ENCODE measurements at places on chromosomes 12 and 14.
A peak's percentile ranks its signal among the peaks of the same experiment; 100 is the strongest.

- no peak for DNase-seq
These were observed 70.6 kb downstream of the KCNK10 start for GRCh38 chr14:88252498-88252897.

DNA sequence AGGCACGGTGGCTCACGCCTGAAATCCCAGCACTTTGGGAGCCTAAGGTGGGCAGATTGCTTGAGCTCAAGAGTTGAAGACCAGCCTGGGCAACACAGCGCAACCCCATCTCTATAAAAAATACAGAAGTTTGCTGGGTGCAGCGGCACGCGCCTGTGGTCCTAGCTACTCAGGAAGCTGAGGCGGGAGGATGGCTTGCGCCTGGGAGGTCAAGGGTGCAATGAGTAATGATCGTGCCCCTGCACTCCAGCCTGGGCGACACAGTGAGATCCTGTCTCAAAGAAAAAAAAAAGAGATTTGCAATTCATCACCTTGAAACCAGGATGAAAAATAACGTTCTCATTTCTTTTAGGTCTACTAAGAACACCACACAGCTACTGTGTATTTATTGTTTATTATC lies 4.0 kb downstream of the STX2 start:
- no peak for DNase-seq

DNA sequence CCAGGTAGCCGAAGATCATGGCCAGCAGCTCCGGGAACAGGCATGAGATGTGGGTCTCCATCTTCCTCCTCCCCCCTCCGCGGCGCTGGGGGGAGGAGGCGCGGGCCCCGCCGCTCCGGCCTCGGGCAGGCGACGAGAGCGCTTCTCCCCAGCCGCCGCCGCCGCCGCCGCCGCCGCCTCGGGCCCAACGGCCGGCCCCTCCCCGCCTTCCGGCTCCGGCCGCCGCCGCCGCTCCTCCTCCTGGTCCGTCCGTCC lies 448 bp downstream of the FBXL14 start:
- no peak for DNase-seq

DNA sequence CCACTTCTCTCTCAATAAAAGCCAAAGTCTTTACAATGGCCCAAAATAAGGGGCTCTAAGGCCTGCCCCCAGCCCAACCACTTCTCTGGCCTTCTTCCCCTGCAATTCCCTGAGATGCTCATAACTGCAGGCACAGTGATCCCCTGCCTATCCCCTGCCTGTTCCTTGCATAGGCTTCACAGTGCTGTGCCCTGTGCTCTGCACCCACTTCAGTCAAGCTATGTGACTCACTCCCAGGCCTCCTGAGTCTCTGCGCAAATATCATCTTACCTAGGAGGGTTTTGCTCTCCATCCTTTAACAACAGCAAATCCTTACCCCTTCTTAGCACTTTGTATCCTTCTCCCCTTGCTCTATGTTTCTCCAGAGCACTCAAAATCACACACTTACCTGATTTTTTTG lies 242.2 kb downstream of the MSRB3 start:
- no peak for DNase-seq

- DNase-seq = no peak
These were observed 849 bp downstream of the KRT5 start for GRCh38 chr12:52519387-52519703.

DNA sequence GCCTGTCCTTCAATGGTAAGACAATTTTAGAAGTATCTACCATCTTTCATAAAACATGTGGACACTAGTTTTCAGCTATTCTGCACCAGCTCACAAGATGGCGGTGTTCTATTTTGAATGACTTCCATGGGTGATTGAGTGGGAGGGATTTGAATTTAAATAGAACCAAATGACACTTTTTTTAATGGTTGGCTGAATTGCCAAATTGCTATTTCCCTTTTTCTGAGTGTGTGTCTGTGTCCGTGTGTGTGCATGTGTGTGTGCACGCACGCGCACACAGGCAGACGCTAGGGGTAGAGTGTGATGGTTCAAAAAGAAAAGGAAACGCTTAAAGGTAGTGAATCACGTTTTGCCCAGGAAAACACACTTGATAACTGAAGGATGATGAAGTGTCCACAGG lies 362.6 kb downstream of the DAD1 start:
- DNase-seq = peak; percentile 20

DNA sequence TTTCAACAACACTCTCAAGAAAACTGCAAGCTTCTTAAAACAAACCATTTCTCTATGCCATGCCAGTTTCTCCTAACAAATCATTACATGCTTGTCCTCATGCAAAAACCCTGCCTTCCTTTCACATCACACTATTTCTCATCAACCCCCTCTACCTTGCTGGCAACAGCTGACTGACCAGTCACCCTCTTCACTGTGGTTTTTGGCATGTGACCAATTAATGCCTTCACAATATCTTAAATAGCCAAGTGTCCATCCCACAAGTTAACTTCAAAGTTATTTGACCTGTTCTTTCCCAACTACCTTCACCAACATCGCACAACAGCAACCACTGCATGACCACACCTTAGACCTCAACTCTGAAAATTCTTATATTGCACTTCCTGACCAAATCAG lies 159.6 kb downstream of the CEP128 start:
- DNase-seq = no peak

DNA sequence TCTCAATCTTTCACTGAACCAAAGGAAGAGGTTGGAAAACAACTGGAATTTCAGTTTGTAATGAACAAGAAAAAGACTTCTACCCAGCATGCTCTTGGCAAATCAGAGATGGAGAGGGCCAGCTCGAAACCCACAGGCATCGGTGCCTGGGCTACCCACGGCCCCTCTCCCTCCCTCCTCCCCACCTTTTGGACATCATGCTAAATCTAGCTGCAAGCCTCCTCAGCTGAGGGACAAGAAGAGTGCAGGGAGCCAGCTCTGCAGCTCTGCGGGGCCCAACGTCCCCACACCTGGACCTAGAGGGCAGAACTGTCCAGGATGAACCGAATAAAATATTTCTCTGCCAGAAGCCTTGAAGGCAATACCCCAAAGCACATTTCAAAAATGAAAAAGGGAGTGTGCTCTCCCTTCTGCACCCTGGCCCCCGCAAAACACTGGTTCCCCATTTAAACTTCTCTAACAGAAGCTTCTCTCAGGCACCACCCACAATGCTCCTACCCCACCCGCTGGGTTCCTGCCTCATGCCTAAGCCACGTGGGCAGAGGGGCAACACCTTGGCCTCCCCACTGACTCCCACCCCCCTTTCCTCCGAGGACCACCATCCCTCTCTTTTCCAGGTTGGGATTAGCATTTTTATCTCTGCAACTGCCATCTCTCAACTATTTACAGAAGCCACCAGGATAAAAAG lies 8.2 kb downstream of the CAMKK2 start:
- no peak for DNase-seq

- DNase-seq = no peak
These were observed 112.6 kb upstream of the TMCC3 start for GRCh38 chr12:94762943-94763342.

- no peak for DNase-seq
These were observed 572 bp upstream of the ACSS3 start for GRCh38 chr12:81077329-81077685.

- DNase-seq = peak; percentile 33
These were observed 13.1 kb upstream of the CHD4 start for GRCh38 chr12:6620137-6620884.

GRCh38 chr12:64890873-64891468 lies 66.5 kb downstream of the TBC1D30 start:
- DNase-seq = no peak

DNA sequence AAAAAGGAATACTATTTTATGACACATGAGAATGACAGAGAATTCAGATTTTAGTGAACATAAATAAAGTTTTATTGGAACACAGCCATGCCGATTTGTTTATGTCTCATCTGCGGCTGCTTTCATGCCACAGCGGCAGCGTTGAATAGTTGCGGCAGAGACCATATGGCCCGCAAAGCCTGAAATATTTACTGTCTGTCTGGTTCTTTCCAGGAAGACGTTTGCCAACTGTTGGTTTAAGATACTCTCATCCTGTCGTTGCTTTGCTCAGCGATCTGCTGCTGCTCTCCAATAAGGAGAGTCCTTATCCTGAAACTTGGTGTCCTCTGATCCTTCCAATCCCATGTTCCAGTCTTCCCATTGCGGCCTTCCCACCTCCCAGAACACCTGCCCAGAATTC lies 89.9 kb downstream of the SLC24A4 start:
- DNase-seq = no peak

GRCh38 chr14:101506211-101506925 lies 54.9 kb upstream of the DIO3 start:
- DNase-seq = no peak

GRCh38 chr12:108838194-108839017 lies 19.0 kb downstream of the SSH1 start:
- DNase-seq = no peak

DNA sequence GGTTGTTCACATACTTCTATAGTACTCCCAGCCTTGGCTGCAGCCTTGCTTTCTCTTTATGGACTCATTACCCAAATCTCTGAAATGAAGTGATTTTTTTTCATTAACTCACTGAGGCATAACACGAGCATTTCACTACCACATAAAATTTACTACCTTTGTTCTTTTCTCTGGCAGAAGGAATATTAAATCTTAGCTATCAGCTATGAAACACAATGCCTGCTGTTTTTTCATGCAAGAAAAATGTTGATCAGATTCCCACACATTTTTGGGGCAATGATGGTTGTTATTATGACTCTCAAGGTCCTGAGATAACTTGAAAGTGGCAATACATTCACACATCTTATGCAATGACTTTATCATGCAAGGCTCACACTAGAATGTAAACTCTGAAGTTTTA lies 225.3 kb upstream of the ATP2B1 start:
- no peak for DNase-seq

DNA sequence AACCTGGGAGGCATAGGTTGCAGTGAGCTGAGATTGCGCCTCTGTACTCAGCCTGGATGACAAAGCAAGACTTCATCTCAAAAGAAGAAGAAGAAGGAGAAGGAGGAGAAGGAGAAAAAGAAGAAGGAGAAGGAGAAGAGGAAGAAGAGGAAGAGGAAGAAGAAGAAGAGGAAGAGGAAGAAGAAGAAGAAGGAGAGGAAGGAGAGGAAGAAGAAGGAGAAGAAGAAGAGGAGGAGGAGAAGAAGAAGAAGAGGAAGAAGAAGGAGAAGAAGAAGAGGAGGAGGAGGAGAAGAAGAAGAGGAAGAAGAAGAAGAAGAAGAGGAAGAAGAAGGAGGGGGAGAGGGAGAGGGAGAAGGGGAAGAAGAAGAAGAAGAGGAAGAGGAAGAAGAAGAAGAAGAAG lies 12.9 kb upstream of the KRT8 start:
- no peak for DNase-seq

- DNase-seq = no peak
These were observed 412.3 kb downstream of the RPS29 start for GRCh38 chr14:49173765-49174373.

- DNase-seq = no peak
These were observed 126.8 kb downstream of the TRAFD1 start for GRCh38 chr12:112252184-112252583.

GRCh38 chr14:32472512-32473463 lies 143.7 kb downstream of the AKAP6 start:
- no peak for DNase-seq

Measured in stimulated activated naive CD4-positive, alpha-beta T cell (primary cell).